ENCODE measurements at places on chromosomes 2 and 18. TPM values are rescaled to one million over a fixed set of nuclear protein-coding genes. Genes with fewer than 3 reads are reported as not detected.

C2orf78 gene
- not detected for total RNA-seq

MFSD2B gene
- total RNA-seq, result under 0.01 TPM

DNA sequence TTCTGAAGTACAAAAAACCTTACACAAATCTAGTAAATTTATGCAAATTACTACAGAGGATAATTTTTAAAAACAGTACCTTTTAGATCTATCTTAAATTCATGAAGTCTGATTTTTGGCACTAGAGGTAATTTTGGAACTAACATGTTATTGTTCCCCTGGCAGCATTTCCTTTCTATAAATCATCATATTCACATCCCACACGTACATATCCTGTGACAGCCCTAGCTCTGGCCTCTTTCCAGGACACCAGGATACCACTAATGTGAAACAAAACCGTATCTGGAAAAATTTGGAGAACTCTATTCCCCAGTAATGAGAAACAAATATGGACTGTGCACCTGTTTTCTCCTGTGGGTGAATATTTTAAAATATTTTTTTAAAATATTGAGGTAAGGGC lies 14.0 kb upstream of the BIRC6 start:
- DNase-seq, result peak; percentile 97

DNA sequence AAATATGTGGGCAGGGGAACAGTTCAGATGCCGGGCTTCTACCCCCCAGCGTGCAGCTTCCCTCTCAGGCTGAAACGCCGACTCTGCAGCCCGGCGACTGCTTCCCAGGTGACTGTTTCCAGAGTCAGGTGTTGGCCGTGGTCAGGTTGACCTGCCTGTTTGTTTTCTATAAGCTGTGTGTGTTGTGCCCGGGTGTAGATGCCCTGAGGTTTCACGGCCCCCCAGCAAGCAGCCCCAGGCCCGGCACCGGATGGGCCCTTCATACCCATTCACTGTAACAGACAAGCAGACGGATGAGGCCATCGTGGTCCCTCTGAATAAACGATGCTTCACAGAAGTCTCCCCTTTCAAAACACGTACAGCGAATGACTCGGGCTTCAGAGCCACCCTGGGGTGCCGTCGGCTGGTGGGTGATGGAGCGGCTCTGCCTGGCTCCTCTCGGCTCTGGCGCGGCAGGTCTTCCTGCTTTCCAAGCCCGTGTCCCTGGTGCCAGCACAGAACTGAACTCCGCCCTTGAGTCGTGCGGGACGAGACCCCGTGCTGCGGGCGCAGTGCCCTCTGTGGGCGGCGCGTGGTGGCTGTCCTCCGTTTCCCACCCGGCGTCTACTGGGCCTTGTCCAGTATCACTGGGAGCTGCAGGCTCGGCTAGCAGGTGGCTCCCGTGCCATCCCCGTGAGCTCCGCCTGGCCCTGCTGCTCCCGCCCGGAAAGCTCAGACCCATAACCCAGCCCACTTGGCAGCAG lies 15.0 kb upstream of the KCNG2 start:
- no peak for DNase-seq

DNA sequence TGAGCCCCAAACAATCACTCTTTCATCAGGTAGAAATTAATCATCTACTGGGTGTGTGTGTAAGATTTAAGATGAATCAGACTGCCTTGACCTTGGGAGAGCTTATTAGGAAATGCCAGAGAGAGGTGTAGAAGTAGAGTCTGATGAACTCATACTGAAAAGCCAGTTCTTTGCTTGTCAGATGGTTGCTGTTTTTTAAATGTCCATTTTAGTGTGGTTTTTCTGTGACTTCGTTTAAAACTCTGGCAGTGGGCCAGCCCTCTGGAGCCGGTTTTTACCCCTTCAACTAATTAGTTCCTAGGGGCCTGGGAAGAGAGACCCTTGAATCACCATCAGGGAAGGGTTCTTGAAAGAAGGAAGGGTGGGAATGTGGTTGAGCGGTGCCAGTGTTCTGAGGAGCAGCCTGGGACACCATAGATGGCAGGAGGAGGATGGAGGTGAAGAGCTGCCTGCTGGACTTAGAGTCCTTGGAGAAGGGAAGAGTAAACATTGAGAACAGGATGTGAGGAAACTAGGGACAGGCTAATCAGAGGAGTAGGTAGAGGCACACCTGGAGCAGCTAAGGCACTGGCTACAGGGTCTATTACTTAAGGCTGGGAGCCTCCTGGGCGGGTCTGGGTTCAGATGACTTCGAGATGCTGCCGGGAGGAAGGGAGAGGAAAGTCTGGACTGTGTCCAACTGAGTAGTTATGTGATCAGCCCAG lies 66.1 kb downstream of the LRRFIP1 start:
- peak; percentile 62 for DNase-seq

- no peak for DNase-seq
Measured at GRCh38 chr2:234469251-234469845, 27.5 kb downstream of the ARL4C start.

DNA sequence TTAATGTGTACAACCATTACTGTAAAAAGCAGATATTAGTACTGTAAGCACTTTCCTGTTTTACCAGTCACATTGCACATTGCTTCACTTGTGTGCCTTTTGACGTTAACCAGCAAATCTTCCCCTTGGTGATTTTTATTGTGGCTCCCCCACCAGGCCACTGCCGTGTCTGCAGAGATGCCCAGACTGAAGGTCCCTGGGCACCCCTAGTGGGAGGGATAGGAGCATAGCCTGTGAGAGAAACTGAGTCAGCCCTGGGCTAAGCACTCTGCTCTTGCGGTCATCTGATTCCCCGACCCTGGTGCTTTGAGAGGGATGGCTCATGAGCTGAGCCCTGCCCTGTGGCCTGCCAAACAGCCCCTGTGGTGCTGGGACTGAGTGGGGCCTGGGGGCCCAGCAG lies 73.4 kb downstream of the INPP4A start:
- DNase-seq, result peak; percentile 71

All from dermis blood vessel endothelial cell (primary cell).